ENCODE measurements at places on chromosomes 2 and 18.

DNA sequence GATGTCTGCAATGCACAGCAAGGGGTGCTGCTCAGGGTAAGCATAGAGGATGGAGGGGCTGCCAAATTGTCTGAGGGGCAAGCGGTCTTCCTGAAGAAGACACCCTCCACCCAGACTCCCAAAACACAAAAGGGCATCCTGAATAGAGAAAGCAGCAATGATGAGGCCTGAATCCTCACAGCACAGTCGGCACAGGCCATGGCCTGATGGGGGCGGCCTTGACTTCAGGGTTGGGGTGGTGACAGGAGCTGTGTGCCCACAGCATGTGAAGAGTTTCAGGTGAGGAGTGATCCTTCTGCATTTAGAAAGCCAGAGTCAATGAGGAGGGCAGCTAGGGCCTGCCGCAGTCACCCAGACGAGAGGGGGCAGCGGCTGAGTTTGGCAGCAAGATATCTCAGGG is 159.4 kb downstream of the GALNT14 start:
- no peak for DNase-seq

GRCh38 chr2:240444464-240444863 is 9.0 kb downstream of the GPC1 start:
- DNase-seq: no peak

DNA sequence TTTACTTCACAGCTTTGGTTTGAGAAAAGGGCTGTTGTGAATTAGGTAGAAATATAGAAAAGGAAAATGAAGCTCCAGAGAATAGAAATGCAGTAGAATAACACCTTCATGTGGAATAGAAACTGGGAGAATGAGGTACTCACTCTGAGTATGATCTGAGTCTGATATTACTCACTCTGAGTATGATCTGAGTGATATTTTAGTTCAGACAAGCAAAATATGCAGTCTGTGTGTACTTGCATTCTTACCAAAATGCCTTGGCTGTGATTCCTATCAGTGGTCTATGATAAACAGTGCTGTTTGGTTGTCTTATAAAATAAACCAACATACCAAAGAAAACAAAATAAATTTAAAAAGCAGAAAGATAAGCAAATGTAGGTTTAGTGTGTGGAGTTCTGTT is 487.6 kb downstream of the THSD7B start:
- DNase-seq: no peak

GRCh38 chr2:215982465-215982875 is 30.9 kb downstream of the MREG start:
- DNase-seq: no peak

DNA sequence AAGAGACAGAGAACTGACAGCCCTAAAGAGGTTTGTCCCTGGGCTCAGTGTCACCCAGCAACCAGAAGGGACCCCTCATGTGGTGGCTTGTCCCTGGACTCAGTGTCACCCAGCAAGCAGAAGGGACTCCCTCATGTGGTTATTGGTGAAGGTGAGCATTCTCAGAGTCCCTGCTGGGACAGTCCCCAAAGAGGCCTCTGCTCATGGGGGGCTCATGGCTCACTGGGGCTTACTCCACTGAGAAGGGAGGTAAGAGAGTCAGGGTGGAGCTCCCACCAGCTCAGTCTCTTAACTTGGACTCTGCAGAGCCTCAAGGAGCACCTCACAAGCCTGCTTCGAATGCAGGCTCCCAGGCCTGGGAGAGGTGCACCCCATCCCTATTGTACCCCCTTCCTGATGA is 145.2 kb upstream of the COPS8 start:
- no peak for DNase-seq

Measured in CD4-positive, alpha-beta T cell treated with Interleukin-4 for 1 hour (primary cell).